ENCODE measurements at places on chromosomes 2 and 18.

DNA sequence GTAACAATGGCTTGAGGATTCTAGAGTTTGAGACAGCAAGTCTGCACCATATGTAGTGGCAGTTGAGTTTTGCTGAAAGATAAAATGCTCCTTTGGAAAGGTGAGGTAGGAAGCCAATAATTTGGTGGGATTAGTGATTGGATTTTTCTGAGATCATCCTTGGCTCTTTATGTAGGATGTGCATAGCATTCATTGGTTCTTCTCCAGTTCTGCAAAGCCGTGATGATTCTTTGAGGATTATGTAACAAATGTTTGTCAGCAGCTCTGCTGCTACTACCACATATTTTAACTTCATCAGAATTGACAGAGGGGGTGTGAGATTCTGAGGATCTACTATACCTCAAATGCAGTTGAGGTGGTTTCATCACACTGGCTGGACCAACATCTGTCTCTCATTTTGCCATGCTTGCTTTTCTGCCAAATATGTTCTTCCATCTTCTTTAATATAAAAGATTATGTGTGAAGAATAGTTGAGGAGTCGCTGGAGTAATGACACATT lies 188.9 kb upstream of the RASGRP3 start:
- no peak for DNase-seq

DNA sequence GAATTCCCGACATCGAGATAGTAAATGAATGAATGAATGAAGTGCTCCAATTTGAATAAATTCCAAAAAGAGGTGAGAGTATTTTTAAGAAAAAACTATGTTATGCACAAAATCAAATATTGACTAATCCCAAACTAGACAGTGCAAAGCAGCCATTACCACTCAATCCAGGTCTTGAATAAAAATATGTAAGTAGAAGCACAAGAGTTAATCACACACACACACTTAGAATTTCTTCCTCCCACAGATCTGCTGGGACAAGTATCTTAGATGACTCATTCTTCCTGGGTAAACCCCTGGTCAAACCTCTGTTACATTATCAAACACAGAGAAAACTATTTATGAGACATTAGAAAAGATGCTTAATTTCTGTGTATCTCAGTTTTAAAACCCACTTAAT lies 102.0 kb downstream of the PLA2R1 start:
- DNase-seq, result no peak

DNA sequence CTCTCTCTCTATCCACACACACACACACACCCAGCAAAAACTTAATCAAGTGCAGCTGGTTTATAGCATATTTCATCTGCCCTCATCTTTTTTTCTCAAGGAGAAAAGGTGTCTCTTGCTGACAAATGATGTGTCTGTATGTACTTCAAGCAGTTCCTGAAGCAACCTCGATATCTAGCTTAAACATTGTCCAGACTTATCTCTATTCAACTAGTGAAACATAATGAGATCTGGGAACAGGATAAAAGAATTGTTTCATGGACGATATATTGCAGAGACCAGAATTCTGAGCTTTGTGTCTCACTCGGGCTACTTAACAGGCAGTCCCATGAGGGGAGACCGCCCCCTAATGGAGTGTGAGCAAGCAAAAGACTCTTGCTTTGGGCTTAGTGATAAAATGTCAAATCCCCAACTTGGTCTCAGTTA lies 929.2 kb upstream of the SOX11 start:
- peak; percentile 61 for DNase-seq

- peak; percentile 9 for DNase-seq
Measured at GRCh38 chr2:119264781-119265692, 41.4 kb downstream of the STEAP3 start.

- DNase-seq, result no peak
Measured at GRCh38 chr2:58357521-58357920, 116.4 kb upstream of the FANCL start.

GRCh38 chr2:226124548-226125011 lies 675.0 kb downstream of the IRS1 start:
- no peak for DNase-seq

GRCh38 chr18:41324934-41325333 lies 630.1 kb upstream of the PIK3C3 start:
- DNase-seq, result no peak

DNA sequence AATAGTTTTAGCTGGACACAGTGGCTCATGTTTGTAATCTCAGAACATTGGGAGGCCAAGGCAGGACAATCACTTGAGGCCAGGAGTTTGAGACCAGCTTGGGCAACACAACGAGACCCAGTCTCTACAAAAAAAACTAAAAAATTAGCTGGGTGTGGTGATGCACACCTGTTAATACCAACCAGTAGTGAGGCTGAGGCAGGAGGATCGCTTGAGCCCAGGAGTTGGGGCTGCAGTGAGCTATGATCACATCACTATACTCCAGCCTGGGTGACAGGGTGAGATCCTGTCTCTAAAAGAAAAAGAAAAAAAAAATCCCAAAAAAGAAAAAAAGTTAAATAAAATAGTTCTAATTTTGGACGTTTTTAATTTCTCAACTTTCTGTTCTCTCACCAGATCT lies 68.7 kb downstream of the MAP4K3 start:
- no peak for DNase-seq

Measured in NCI-H2081 treated with DMSO at 0.1 percent for 48 hours (cell line).